Stomach (tissue), 19 donors: ENCODE measurements at places on chromosomes 4 and X. TPM values are rescaled to one million over a fixed set of nuclear protein-coding genes. Genes with fewer than 3 reads are reported as not detected.
A peak's percentile ranks its signal among the peaks of the same experiment; 100 is the strongest.

- no peak for DNase-seq
These were observed 28.3 kb downstream of the ADD1 start for GRCh38 chr4:2871911-2872310.

The SCML2 gene
- total RNA-seq, result 2.3 TPM

DNA sequence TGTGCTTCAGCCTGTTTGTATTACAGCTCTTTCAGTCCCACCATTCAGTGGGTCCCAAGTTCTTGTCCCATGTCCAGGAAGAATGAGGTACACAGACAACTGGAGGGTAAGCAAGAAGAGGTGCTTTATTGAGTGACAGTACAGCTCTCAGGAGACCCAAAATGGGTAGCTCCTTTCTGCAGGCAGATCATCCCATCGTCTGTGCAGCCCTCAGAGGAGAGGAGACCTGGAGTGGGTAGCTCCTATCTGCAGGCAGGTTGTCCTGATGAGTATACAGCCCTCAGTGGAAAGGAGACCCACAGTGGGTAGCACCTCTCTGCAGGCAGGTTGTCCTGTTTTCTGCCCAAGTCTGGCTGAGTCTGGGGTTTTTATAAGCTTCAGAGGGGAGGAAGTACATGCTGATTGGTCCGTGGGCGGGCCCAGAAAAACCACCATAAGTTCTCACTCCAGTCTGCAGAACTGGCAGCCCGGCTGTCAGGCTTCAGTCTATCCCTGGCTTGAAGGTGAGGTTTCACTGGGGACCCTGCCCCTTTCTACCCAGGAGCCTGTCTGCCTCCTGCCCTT lies 18.0 kb downstream of the GRK4 start:
- DNase-seq, result no peak

DNA sequence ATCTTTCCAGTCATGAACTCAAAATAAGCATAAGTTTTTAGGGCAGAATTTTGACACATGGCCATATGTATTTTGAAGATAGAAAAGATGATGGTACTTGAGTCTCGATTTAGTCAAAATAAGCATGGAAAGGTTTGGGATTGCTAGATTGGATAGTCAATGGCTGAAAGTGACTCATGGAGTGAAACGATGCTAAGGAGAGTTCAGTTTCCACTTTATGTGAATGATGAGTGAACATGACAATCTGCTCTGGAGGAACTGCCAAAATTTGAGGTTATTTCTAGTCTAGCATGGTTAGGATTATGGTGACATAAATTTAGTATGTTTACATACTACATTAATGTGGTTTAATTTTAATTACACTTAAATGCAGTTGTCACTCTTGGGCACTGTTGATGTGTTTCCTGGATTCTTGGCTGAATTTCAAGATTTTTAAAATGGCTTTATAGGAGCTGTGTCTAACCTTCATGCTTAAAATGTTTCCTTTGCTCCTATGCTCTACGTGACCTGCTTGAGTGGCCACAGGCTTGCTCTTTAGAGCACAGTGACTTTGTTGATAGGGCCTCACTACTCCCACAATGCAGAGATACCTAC lies 17.1 kb downstream of the DDX3X start:
- no peak for DNase-seq

- DNase-seq, result peak; percentile 72
These were observed 38.8 kb upstream of the BEX4 start for GRCh38 chrX:103175944-103176753.
